ENCODE measurements at places on chromosomes 5 and 9.

DNA sequence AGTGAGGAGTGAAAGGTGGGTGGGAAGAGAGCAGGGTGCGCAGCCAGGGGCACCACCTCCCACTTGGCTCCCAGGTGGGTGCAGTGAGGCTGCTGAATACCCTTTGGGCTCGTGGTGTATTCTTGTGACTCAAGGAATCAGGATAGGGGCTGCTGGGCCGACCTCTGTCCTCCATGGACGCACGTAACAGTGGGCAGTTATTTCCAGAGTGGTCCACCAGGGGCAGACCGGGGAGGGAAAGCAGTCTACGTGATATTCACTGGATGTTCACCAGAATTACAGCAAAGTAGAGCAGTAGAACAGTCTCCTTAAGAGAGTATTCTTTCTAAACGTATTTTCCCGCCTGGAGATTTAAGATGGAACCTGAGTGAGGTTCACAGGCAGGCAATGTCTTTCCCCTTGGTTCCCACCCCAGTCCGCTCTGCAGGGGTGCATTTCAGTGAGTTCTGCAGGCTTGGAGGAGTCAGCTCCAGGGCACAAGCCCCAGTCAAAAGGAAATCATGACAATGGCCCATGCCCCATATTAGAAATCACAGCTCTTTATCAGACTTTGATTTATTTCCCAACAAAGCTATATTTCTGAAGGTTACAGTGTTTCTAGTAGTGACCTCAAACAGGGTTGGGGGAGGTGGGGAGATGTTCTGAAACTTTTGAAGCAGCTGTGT lies 88.7 kb downstream of the SYK start:
- DNase-seq = no peak

DNA sequence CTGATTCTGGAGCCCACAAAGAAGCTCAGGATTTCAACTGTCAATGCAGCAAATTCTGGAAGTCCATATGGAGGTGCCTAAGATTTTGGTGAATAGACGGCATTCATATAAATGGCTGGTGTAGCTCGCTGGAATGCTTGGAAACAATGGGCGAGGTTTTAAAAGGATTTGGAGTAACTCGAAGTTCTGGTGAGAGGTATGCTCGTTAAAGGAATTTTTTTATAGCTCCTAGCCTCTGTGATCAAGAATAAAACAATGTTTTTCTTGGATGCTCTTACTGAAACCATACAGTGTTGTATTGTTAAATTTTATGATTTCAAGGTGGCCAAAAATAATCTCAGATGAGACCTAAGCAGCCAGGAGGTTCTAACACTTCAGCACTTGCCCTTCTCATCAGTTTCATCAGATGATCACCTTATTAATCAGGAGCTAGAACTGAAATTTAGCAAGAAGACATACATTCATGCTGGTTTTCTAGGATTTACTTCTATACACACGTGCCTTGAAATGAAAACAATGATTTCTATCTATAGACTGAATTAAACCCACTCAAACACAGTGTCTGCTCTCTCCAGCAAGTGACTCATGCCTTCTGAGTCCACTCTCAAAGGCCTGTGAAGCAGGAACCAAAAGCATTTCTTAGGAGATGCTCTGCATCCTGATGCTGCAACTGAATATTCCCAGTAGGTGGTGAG lies 79.2 kb downstream of the OTULIN start:
- DNase-seq = no peak

DNA sequence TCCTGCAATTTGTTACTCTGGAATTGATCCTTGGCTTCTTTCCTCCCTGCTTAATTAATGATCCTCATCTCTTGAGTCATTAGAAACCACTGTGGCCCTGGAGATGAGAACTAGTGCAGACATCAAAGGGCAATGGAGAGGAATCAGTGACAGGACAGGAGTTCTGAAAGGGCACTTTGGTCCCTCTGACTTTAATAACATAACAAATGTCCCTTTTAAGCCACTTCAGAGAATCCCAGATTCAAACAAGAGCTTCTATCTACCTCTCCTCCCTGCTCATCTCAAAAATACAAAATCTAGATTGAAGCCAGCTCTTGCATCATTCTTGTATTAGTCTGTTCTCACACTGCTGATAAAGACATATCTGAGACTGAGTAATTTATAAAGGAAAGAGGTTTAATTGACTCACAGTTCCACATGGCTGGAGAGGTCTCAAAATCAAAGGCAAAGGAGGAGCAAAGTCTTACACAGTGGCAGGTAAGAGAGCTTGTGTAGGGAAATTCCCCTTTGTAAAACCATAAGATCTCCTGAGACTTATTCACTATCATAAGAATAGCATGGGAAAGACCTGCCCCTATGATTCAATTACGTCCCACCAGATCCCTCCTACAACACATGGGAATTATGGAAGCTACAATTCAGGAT lies 139.1 kb downstream of the PLPPR1 start:
- DNase-seq = no peak

GRCh38 chr9:20462410-20462809 lies 159.9 kb downstream of the MLLT3 start:
- DNase-seq = no peak

GRCh38 chr5:157971571-157972216 lies 112.7 kb upstream of the CLINT1 start:
- DNase-seq = no peak

DNA sequence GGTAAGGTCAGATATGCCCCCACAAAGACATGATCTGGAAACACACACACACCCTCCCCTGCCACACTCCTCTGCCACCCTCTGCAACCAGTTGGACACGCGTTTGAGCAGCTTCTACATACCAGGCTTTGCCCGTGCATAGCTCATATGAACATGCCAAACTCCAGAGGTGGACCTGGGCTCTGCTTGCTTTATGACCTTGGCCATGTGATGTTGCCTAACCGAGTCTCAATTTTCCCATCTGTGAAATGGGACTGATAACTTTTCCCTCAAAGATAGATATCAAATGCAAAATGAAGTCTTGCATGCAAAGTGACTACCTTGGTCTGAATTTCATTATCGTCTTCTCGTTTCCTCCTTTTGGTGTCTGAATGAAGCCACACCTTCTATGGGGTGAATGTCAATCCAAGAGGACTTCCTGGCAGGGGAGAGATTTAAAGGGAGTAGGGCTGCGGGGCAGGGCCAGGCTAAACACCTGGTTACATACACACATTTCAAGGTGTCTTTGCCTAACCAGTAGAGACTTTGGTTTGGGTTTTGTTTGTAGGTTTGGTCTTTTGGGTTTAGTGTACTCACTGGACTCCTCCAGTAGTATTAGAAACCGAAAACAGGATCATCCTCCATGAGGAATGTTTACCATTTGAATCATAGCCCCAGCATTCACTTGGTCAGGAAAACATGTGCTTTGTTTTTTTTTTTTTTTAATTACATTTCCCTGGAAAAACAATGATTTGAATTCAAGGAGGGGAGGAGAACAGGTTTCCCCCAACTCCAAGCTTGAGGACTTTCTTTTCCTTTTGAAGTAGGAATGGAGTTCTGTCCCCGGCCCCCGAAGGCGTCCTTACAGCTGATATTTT lies 63.2 kb downstream of the COL27A1 start:
- no peak for DNase-seq

GRCh38 chr5:150662731-150663516 lies 1.9 kb downstream of the MYOZ3 start:
- DNase-seq = no peak

- no peak for DNase-seq
Measured at GRCh38 chr5:60372786-60373185, 327.2 kb downstream of the DEPDC1B start.

All from NCI-H1105 (cell line).